ENCODE measurements at places on chromosomes 6 and 20. TPM values are rescaled to one million over a fixed set of nuclear protein-coding genes. Genes with fewer than 3 reads are reported as not detected.

The DEFB124 gene
- not detected for total RNA-seq

The ACTR5 gene
- 7.3 TPM for total RNA-seq

The CDH26 gene
- 0.50 TPM for total RNA-seq

The MEI4 gene
- not detected for total RNA-seq

The RSPH4A gene
- total RNA-seq = 0.17 TPM

The UFL1 gene
- total RNA-seq = 41.2 TPM

The ROS1 gene
- total RNA-seq = not detected

The HCRTR2 gene
- total RNA-seq = not detected

The MUC22 gene
- not detected for total RNA-seq

The TTPAL gene
- 17.2 TPM for total RNA-seq

The CDSN gene
- total RNA-seq = not detected

The SNRPB gene
- 249 TPM for total RNA-seq

The GMNN gene
- 5.6 TPM for total RNA-seq

The NAPB gene
- 11.2 TPM for total RNA-seq

The GABRR2 gene
- total RNA-seq = 0.15 TPM

The LHFPL5 gene
- total RNA-seq = not detected

The PPP1R18 gene
- total RNA-seq = 75.9 TPM

The TRIM31 gene
- total RNA-seq = not detected

The ZBP1 gene
- total RNA-seq = not detected

The IP6K3 gene
- total RNA-seq = 0.50 TPM

The DNAJC5 gene
- total RNA-seq = 54.8 TPM

The KCNK17 gene
- not detected for total RNA-seq

The DEFB118 gene
- not detected for total RNA-seq

The WDR46 gene
- 86.5 TPM for total RNA-seq

The SIRPG gene
- not detected for total RNA-seq

The REM1 gene
- not detected for total RNA-seq

The NRSN1 gene
- total RNA-seq = not detected

The MUC21 gene
- total RNA-seq = not detected

The ZNF391 gene
- total RNA-seq = 1.8 TPM

The SPEF1 gene
- 0.15 TPM for total RNA-seq

The PSMB9 gene
- total RNA-seq = 42.3 TPM

The SPTLC3 gene
- total RNA-seq = 5.8 TPM

The RBM24 gene
- total RNA-seq = 0.29 TPM

The LAMA2 gene
- total RNA-seq = 92.6 TPM

The GABRR1 gene
- not detected for total RNA-seq

The GHRH gene
- total RNA-seq = not detected

The CDH4 gene
- 2.0 TPM for total RNA-seq

The TPBG gene
- total RNA-seq = 71.4 TPM

The KIF6 gene
- total RNA-seq = 0.44 TPM

The TREM2 gene
- 0.44 TPM for total RNA-seq

The ADAM33 gene
- 136 TPM for total RNA-seq

The VSTM2L gene
- total RNA-seq = 5.3 TPM

The SPDEF gene
- not detected for total RNA-seq

The IPCEF1 gene
- under 0.01 TPM for total RNA-seq

The GRIK2 gene
- total RNA-seq = not detected

The MRPS18A gene
- 42.8 TPM for total RNA-seq

The PCIF1 gene
- total RNA-seq = 16.3 TPM

The SPATA25 gene
- 3.5 TPM for total RNA-seq

The DAAM2 gene
- 7.4 TPM for total RNA-seq
